A172 (cell line): ENCODE measurements at places on chromosomes 12 and 14.

DNA sequence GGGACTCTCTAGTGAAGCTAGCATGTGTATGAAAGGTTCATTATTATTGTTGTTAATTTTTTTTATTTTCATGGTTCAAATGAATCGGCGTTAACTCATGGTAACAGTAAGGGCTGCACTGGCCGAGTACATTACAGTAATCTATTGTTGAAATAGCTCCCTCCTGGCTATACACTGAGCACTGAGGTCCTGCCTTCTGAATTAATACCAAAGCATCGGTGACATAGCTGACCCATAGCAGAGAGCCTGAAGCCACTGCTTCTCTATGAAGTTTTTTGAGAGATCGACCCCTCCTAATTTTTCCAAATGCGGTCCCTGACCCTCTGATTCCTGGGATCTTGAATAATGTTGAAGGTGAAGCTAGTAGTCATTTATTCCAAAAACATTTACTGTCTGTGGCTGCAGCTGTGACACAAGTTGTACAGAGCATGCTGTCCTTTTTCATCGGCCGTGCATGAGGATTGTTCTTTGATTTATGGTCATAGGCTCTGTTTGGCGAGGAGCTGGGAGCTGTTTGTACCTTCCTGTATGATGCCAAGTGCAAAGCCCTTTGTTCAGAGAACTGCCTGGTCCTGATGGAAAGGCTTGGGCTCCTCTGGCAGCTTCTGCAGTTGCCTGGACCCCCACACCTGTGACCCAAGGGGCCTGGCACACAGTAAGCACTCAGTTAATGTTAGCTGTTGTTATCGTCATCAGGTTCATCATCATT is 486.5 kb downstream of the EGLN3 start:
- DNase-seq, result no peak

GRCh38 chr12:131357920-131358319 is 353.0 kb upstream of the SFSWAP start:
- DNase-seq, result no peak

DNA sequence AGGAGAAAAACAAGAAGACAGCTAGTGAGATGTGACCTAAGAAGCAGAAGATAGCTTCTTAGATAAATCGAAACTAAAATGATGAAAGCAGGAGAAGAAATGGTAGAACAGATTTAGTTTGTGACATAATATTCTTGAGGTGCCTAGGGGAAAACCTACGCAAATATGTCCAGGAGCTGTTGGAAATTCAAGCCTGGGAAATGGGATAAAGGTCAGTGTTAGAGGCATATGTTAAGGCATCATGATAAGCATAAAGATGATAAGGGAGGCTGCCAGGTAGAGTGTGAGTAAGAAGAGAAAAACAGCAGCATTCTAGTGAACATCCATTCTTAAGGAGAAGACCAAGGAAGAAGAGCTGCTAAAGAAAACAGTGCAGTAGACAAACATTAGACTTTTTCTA is 109.6 kb upstream of the LGR5 start:
- no peak for DNase-seq

- DNase-seq, result no peak
Observed at GRCh38 chr12:24814379-24815113, 134.4 kb downstream of the BCAT1 start.

DNA sequence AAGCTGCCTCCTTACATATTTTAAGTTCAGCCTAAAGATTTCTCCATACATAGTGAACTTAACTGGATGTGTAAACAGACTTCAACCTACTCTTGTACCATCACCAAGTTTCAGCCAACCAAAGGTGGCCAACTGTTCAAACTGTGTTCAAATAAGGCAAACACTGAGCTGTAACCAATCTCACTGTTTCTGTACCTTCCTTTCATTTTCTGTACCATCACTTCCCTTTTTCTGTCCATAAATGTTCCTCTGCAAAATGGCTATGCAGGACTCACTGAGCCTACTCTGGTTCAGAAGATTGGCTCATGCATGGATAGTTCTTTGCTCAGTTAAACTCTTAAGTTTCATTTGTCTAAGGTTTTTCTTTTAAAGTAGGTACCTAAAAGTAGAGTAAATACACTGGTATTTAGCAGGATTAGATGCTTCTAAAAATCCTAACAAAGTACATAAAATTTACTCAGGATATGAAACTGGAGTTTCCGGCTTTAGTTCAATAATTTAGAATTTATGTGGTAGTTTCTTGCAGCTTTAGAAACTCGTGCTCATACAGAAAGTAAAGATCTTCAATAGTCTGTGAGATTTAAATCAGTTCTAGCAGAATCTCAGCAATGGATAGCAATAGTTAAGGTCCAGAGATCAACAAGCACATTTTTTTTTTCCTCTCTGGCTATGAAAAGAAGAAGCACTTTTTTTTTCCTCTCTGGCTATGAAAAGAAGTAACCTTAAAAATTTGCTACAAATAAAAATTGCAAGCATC is 282.0 kb upstream of the PPFIA2 start:
- no peak for DNase-seq

GRCh38 chr12:111753144-111753881 is 13.4 kb upstream of the ALDH2 start:
- peak; percentile 31 for DNase-seq

DNA sequence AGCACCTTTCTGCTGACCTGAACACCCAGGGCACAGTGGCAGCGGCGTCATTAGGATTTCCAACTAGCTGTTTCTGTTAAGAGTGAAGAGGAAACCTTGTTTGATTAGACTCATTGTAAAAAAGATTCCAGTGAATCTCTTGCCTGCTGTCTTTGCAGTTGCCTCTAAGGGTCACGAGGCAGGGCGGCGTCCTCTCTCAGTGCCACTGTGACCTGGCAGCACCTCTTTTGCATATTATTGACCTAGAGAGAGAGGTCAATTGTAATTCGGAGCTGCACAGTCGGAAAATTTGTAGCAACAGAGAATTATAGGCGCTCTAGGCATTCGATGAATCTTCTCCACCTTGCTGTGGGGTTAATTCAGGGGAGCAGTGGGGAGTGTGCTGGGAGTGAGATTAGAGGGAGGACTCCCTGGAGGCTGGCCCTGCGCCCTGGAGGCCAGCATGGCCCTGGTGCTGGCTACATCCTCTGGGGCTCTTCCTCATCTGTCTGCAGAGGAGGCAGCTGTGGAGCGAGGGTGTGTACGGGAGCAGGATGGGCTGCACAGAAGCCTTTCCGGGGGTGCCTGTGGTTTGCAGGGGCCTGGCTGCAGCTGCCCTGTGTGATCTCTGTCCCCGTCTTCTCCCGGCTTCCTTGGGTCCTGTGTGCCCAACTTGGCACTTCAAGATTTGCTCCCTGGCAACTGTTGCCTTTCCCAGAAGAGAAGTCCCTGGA is 14.3 kb downstream of the PACS2 start:
- no peak for DNase-seq

DNA sequence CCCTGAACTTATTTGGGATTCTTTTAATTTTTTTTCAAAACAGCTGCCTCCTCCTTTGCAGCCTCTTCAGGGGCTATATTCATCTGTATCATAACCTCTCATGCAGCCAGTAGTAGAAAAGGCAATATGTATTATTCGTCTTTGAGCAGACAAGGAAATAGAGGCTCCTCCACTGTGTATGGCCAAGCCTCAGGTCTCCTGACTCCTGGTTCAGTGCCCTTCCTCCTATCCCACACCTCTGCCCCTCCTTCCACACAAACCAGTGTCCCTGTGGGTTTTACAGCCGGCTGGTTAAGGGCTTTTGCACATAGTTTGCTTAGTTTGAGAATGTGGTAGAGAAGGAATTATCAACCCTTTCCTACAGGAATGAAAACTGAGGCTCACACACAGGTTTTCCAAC is 8.8 kb upstream of the ACVRL1 start:
- no peak for DNase-seq

DNA sequence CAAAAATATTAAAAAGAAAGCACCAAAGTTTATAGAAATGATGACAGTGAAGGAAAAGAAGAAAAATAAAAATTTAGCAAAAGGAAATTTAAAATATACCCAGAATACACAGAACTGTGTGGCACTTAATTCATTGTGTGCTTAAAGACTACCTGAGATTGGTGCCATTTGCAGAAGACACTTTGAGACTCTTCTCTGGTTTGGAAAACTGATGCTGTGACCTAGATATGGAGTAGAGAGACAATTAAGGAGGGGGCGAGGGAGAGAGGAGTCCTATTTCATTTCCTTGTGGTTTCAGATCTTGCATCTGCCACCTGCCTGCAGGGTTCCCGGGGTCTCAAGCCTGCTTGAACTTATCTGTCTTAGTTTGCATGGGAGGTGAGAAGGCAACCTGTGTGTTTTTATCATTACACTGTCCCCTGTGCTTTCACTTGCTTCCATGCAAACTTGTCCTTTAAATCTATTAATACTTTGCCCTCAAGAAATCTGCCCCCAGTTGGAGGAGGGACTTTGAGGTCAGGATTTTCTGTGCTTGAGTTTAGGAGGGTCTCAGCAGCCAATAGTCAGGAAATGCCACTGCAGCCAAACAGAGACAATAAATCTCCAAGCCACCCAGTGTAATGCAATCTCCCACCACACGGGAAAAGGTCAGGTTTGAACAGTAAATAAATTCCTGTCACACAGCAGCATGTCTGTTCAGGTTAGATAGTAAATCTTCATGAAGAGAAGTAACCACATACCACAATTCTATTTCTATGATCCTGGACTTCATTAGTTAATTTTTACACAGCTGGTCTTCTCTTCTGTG is 119.4 kb downstream of the CAND1 start:
- DNase-seq, result no peak

GRCh38 chr12:65943388-65944137 is 119.3 kb downstream of the HMGA2 start:
- DNase-seq, result no peak

DNA sequence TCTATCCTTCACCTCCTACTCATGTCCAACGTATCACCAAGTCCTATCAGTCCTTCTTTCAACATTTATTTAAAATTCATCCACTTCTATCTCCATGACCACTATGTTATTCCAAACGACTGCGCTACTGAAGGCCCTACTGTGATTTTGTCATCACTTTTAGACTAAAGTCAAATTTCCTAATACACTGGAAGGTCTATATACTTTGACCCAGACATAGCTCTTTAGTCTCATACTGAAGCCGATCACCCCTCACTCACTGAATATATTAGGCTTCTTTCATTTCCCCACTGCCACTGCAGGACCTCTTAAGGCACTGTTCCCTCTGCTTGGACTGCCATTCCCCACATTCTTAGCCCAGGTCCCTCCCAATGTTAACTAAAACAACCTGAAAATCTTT is 25.6 kb downstream of the SLC38A4 start:
- no peak for DNase-seq

DNA sequence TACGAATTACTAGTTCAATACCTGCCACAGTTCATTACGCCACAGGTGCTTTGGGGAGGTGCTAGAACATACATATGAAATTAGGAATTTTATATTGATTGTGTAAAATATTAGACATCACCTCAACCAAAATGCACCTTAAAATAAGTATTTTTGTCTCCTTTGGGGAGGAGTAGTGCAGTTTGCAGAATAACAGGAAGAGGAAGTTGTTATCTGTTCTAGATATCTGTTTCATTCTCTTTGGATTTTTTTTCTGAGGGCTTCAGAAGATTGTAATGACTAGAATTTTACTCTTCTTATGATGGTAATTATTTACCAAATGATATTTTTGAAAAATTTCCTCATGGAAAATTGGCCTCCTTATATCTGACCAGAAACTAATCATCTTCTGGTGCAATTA is 9.9 kb upstream of the GYS2 start:
- DNase-seq, result no peak

GRCh38 chr14:60485598-60486251 is at the start of gene C14orf39:
TSS of gene C14orf39 (minus strand) at chr14:60486063. CDS start at chr14:60485078, 985 bp downstream.
- no peak for DNase-seq

GRCh38 chr12:14283489-14284144 is 81.9 kb upstream of the ATF7IP start:
- no peak for DNase-seq

- DNase-seq, result no peak
Observed at GRCh38 chr14:105733081-105734065, 207.0 kb downstream of the TMEM121 start.

GRCh38 chr12:102300824-102301461 is 103.3 kb upstream of the PMCH start:
- peak; percentile 49 for DNase-seq

DNA sequence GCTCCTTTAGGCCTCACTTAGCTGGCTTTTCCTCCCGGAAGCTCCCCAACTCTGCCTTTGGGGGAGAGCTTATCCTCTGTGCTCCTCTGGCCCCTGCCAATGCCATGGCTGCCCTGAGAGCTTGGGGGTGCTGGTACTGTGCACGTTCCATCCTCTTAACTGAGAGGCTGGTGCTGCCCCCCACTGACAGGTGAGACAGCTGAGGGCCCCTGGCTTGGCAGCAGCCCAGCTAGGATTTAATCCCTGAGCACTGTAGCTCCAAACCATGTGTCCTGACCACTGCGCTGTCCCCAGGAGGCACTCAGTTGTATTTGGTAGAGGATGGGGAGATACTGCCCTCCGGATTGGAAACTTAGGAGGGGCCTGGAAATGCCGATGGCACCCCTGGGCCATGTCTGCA is 46.1 kb downstream of the UBE3B start:
- DNase-seq, result no peak

DNA sequence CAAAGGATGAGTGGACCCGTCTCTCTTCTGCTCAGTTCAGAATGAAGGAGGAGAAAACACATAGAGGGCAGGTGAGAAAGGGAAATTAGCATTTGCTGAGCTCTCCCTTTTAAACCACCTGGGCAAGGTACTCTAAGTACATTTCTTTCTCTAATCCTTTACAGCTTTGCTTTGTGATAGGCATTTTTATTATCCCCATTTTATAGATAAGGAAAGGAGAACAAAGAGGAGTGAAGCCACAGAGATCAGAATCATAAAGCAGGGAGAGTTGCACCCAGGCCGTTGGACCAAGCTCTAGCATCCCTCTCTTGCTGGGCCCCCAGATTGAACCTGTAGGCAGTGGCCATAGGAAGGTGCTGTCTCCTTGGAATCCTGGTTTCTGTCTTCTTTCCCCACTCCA is 47.0 kb downstream of the VCPKMT start:
- no peak for DNase-seq

DNA sequence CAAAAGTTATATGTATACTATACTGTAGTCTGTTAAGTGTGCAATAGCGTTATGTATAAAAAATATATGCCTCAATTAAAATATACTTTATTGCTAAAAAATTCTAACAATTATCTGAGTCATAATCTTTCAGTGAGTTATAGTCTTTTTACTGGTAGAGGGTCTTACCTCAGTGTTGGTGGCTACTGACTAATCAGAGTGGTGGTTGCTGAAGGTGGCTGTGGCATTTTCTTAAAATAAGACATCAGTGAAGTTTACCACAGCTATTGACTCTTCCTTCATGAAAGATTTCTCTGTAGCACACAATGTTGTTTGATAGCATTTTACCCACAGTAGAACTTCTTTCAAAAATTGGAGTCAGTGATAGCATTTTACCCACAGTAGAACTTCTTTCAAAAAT is 23.4 kb downstream of the POLR3B start:
- DNase-seq, result no peak

GRCh38 chr12:93146263-93146939 is 217.3 kb upstream of the EEA1 start:
- no peak for DNase-seq
